ENCODE measurements at places on chromosomes 4 and X.

- no peak for DNase-seq
Measured at GRCh38 chrX:9163214-9163709, 129.3 kb upstream of the FAM9B start.

DNA sequence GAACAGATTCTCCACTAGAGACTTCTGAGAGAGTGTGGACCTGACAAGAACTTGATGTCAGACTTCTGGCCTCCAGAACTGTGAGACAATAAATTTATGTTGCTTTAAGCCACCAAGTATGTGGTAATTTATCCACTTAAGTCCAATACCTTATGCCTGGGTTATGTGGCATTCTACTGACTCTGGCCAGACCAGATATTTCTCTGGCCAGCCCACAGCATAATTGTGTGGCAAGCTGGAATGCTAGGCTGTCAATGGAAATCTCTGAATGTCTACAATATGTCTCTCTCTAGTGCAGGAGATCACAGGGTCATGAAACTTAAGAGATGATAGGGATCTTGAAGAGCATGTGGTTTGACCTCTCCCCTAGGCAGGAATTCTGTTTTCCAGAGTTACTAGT lies 251.0 kb downstream of the ZNF674 start:
- DNase-seq = no peak

DNA sequence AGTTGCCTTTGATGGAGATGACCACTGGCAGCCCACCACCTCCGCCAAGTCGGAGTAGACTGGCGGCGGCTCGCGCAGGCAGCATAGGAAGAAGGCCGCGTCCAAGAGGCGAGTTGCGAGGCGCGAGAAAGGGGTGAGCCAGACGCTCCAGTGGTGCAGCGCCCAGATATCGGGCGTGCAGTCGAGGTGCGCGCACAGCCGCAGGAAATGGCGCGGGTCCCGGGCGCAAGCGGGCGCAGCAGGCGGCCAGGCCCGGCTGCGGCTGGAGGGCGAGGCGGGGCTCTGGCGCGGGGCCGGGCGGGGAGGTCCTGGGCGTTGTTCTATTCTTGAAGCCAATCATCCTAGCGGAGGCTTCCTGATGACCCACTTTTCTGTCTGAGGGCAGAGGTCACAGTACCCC lies 13.2 kb upstream of the PGRMC1 start:
- DNase-seq = no peak

DNA sequence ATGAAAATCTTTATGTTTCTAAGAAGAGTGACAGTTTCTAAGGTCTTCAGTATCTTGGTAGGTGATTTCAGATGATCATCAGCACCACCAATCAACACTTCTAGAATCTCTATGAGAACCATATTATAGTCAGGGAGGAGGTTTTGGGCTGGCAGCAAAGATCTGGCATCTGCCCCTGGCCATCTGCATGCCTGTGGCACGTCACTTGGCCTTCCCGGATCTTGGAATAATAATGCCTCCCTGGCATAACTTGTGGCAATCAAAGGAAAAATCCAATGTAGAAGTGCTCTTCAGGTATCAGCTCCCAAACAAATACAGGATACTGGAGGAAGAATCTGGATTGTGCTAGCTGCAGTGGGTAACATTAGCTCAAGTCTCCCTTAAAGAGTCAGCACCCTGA lies 57.3 kb downstream of the RASL11B start:
- no peak for DNase-seq

- no peak for DNase-seq
Measured at GRCh38 chrX:11665168-11666111, at the start of gene ARHGAP6. Gene ARHGAP6, minus strand, starts transcription at chrX:11665920. Its CDS starts 1,092 bp downstream, at chrX:11664828.

GRCh38 chr4:78311306-78311705 lies 240.3 kb upstream of the ANXA3 start:
- no peak for DNase-seq

- peak; percentile 45 for DNase-seq
Measured at GRCh38 chrX:15146515-15146914, 123.4 kb downstream of the ASB9 start.

DNA sequence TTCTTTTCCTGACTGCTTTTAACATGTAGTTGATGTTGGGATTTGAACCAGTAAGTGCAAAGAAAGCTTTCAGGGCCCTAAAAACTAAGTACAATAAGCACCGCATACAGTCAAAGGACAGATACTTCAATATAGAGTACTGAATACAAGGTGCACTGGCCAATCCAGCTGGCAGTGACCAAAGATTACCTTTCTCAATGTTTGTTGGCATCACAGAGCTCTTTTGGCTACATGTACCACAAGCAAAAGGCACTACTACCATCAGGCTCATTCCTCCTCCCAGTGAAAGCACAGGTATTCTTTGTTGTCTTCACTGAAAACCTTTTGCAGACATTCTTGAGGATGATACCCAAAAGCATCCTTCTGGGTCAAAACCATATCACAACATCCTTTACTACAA lies 65.2 kb upstream of the ZCCHC13 start:
- DNase-seq = no peak

- no peak for DNase-seq
Measured at GRCh38 chrX:53580742-53581504, 105.6 kb downstream of the HUWE1 start.

DNA sequence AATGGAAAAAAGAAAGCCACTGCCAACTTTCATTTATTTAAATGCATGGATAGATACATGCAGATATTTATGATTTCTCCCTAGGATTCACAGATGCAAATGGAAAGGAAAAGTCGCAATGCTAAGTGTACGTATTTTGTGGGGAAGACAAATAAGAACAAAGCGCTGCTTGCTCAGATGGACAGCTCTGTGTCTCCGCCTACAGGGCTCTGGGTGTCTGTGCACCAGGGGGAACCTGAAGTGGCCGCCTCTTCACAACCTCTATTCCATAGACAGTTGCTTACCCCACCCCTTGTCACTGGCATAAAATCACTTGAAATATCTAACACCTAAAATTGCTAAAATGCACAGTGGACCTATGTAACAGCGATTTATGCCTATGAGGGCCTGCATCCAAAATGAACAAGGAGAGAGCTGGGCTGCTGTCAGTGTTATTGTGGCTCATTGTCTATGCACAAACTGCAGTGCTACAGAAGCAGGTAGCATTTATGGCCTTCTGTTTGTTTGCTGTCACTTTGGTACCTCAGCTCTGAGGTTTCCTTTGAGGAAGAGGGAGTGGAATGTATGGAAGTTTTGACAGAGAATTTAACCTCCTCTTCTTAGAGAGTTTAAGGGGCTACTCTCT lies 58.6 kb upstream of the PAGE1 start:
- peak; percentile 58 for DNase-seq

GRCh38 chrX:9670136-9670814 lies 95.4 kb downstream of the GPR143 start:
- DNase-seq = no peak

- DNase-seq = no peak
Measured at GRCh38 chr4:11843927-11844326, 415.2 kb upstream of the HS3ST1 start.

DNA sequence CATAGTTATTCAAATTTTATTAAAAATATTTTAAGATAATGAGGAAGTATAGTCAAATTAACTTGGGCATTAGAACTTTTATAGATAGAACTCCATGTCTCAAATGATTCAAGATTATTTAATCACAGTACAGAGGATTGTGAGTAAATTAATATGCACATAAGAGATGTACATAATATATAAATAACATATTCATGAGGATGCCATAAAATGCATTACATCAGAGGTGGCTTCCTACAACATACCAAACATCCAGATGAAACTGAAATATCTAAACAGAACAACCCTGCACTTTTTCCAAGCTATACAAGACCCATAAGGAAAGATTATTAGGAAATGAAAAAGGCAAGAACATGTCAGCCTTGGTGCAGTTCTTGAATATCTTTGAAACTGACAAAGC lies 91.3 kb upstream of the NAP1L5 start:
- DNase-seq = no peak

DNA sequence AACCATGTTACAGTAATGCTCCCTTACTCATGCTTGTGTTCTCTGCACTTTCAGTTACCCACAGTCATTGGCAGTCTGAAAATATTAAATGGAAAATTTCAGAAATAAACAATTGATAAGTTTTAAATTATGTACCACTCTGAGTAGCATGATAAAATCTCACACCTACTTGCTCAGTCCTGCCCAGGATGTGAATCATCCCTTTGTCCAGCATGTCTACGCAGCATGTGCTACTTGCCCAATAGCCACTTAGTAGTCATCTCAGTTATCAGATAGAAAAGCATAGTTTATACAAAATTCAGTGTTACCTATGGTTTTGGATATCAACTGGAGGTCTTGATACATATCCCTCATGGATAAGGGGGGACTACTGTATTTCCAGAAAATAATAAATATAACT lies 577.1 kb downstream of the GALNTL6 start:
- no peak for DNase-seq

GRCh38 chr4:105605493-105605892 lies 53.1 kb downstream of the ARHGEF38 start:
- no peak for DNase-seq

DNA sequence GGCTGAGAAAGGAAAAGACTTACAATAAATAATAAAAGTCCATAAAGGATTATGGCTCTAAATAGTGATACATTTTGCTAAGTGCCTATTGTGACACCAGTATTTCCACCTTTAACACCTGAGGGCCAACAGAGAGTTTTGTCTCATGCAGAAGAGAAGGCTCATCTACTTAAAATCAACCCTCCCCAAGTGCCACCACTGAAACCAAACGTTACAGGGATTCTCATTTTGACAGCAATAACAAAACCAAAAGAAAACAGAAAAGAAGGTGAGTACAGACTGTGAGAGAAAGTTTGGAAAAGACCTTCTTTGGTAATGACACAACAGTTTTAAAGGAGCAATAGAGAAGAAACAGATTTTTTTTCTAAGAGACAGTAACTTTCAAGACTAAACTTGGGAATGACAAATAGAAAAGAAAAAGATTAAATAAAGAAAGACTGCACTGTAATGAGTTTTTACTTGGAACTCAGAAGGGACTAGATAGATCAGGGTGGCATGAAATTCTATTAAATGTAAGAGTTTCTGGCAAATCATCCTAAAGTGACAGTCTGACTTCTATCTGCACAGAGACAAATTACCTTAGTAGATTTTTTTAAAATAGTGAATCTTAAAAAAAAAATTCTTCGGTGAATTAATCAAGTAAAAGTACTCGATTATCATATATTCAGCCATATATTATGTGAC lies 109.7 kb downstream of the ZNF827 start:
- peak; percentile 36 for DNase-seq

- DNase-seq = peak; percentile 75
Measured at GRCh38 chrX:41265615-41266014, 68.3 kb upstream of the DDX3X start.

- no peak for DNase-seq
Measured at GRCh38 chr4:141117935-141118334, 15.3 kb downstream of the RNF150 start.

GRCh38 chrX:18676470-18676869 lies 4.6 kb upstream of the RS1 start:
- DNase-seq = no peak

GRCh38 chr4:147510962-147511668 lies 30.2 kb downstream of the EDNRA start:
- DNase-seq = no peak

GRCh38 chrX:41868392-41868977 lies 54.9 kb downstream of the CASK start:
- no peak for DNase-seq

DNA sequence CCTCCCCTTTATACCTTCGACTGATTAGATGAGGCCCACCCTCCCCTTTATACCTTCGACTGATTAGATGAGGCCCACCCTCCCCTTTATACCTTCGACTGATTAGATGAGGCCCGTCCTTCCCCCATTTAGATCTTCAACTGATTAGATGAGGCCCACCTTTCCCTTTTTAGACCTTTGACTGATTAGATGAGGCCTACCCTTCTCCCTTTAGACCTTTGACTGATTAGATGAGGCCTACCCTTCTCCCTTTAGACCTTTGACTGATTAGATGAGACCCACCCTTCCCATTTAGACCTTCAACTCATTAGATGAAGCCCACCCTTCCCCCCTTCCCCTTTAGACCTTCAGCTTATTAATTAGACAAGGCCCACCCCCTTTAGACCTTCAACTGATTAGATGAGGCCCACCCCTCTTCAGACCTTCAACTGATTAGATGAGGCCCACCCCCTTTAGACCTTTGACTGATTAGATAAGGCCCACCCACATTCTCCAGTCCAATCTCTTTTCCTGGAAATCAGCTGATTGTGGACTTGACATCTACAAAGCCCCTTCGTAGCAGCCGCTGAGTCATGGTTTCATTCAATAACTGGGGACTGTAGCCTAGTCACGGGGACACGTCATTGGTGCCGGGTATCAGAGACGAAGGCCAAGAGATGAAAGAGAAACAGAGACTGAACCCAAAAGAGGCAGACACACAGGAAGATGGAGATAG lies 28.8 kb upstream of the IL3RA start:
- peak; percentile 34 for DNase-seq

DNA sequence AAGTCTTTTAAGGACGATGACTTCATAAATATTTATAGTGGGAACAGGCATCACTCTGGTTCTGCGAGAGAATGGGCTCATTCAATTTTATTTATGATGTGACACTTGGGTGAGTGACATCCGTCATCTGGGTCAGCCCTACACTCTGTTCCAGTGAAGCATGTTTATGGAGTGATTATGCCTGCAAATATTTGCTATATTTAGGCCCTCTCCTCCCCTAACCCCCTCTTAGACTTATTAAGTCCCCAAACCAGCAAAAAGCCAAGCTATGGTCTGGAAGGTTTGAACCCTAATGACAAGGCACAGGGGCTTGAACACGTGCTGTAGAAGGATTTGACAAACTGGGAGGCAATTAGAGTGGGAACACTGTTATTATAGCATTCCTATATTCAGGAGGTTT lies 55.9 kb downstream of the C4orf51 start:
- no peak for DNase-seq

DNA sequence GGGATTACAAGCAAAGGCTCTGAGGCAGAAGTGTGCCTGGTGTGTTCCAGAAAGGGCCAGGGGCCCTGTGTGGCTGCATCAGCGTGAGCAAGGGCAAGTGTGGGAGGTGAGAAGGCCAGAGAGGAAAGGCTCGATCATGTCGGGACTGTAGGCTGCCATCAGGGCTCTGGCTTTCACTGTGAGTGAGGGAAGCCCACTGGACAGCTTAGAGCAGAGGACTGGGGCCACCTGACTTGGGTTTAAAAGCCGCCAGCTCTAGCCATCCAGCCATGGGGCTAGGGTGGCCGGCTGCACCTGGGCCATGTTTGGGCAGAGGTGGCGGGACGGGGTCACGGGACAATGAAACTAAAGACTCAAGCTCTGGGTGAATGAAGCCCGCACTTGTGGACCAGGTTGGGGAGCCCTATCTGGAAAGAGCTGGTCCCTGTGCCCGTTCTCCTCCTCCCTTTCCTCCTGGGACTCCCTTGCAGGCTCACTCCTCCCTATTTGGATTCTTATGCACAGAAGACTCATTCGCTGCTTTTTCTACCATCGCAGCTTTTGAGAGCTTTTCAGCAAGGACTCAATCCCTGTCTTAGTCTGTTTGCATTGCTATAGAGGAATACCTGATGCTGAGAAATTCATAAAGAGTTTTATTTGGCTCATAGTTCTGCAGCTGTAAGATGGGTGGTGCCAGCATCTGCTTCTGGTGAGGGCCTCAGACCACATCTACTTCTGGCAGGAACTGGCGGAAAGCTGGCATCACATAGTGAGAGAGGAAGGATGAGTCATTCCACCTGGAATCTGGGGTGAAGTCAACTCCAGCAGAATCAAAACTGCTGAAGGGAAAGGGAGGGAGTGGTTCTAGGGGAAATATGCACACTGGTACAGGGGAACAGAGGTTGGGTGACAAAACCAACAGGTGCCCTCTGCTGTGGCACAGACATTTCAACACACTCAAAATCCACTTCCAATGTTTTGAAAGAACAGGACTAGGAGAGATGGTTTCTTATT lies 15.3 kb downstream of the CTAG1B start:
- no peak for DNase-seq

Data from activated CD4-positive, alpha-beta T cell treated with anti-CD3 and anti-CD28 coated beads for 48 hours (primary cell).